ENCODE measurements at places on chromosomes 6 and 20. TPM values are rescaled to one million over a fixed set of nuclear protein-coding genes. Genes with fewer than 3 reads are reported as not detected.

GRCh38 chr20:54345301-54345724 lies 130.1 kb upstream of the DOK5 start:
- no peak for DNase-seq

GRCh38 chr6:79427721-79428120 lies 109.5 kb downstream of the LCA5 start:
- no peak for DNase-seq

DNA sequence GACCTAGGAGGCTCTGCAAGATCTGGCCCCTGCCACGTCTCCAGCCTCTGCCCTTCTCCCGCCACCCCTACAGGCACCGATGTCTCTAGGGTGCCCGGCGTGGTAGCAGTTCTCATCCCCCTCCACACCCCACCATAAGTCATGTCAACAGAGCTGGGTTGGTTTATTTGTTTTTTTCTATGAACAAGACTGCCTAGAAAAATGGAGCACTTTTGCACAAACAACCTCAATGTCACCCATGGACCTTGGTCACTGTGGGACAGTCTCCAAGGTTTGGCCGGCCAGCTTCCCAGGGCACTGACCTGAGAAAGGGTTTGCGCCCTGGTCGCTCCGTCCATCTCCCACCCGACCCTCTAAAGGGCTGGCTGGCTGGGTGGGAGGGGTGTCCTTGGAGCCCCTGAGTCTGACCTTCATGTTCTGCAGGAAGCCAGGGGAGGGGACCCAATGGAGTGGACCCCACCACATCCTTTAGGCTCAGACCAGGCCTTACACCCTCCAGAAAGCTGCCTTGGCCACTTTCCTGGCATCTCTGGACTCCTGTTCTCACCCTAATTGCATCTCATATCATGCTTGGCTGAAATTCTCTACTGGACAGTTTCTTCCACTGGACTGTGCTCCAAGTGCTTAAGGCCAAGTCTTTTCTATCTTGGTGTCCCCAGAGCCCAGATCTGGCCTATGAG lies 104.8 kb upstream of the PTPN1 start:
- DNase-seq: no peak

GRCh38 chr20:48831718-48832404 lies 4.1 kb upstream of the PREX1 start:
- peak; percentile 50 for DNase-seq

DNA sequence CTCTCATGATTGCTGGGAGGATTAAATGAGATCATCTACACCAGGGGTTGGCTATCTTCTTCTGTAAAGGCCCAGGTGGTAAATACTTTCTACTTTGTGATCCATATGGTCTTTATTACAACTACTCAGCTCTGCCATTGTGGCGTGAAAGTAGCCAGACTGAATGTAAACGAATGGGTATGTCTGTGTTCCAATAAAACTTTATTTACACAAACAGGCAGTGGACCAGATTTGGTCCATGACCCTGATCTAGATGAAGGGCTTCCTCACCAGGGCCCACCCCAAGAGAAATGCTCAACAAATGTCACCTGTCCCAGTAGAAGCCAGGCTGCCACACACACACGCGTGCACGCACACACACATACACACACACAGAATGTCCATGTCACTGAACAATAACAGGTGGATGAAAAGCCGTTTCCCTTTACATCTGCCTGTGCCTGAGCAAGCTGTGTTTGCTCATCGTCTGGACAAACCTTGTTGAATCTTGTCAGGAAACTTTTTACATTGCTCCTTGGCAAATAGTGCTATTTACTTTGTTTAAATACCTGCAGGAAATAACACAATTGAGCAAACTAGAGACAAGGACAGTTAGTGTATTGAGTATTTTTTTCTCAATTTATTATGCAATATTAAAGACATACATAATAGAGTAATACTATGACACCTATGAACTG lies 114.3 kb downstream of the EYA2 start:
- DNase-seq: no peak

DNA sequence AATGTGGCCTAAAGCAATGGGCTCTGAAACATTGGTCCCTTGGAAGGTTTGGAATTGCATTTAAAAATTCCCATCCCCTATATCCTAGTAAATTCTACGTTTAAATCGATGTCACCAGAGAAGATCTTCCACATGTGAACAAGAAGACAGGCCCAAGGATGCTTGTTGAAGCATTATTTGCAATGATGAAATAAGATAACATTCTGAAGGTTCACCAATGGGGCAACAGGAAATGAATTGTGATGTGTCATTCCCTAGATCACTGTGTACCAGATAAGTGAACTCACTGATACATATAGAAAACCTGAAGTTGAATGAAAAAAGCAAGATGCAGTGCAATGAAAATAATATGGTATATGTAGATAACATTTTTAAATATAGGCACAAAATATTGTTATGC lies 464.3 kb upstream of the BTBD3 start:
- no peak for DNase-seq

GRCh38 chr20:57749131-57749690 lies 39.4 kb upstream of the PMEPA1 start:
- no peak for DNase-seq

- no peak for DNase-seq
Measured at GRCh38 chr6:127951172-127951917, 50.5 kb upstream of the THEMIS start.

GRCh38 chr6:112622036-112622435 lies 274.9 kb downstream of the RFPL4B start:
- DNase-seq: no peak

DNA sequence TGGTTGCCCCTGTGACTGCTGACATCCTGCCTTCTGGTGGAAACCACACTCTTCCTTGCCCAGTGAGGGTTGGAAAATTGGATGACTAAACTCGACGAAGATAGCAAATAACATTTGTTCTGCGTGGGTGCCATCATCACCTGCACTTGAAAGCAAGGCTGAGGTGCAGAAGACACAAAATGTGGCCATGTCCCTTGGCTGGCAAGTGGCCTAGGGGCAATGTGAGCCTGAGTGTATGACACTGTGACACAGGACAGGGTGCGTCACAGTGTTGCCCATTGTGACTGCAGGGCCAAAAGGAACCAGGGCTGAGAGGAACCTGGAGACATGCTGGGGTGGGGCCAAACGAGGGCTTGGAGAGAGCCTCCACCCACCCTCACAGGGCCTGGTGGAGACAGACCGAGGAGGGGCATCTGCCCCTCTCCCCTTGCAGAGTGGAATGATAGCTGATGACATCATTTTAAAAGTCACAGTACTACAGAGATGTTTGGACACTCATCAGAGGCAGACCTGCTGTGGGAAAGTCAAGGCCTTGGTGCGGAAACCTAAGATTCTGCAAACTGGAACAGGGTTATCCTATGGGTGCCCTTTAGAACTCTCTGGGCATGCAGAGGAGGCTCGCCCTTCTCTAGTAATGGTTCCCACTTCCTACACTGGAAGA lies 12.8 kb upstream of the HLA-F start:
- DNase-seq: no peak

GRCh38 chr20:62002882-62003480 lies 62.7 kb downstream of the TAF4 start:
- no peak for DNase-seq

DNA sequence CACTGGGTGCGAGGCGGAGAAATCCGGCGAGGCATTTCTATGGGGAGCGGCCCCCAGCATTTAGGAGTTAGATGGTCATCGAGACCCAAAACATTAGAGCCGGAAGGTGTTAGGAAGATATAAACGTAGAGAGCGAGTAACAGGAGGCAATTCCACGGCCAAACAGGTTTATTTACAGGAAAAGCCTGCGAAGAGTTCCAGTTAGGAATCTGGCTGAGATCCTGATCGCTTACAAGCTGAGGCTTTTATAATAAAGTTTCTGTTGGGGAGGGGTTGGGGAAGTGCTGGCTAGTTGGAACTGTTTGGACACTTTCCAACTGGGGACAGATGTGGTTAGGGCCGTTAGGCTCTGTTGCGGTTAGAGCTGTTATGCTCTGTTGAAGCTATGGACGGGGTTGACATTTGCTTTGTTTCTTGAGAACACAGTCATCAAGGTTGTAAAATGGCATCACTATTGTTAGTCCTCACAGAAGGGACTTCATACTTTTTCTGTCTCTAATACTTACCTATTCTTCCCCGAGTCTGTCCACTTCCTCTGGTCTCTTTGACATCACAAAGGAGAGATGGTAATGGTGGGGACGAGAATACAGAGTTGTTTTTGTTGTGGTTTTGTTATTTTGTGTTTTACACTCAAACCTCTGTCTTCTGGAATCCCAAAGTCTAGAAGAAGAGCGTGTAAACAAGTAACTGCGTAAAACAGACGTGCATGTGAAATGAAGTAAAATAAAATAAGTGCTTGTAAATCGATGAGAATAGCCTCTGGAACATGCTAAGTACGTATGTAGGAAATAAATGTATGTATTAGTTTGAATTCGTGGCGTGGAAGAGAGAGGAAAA lies 554 bp upstream of the ZSCAN31 start:
- DNase-seq: no peak

DNA sequence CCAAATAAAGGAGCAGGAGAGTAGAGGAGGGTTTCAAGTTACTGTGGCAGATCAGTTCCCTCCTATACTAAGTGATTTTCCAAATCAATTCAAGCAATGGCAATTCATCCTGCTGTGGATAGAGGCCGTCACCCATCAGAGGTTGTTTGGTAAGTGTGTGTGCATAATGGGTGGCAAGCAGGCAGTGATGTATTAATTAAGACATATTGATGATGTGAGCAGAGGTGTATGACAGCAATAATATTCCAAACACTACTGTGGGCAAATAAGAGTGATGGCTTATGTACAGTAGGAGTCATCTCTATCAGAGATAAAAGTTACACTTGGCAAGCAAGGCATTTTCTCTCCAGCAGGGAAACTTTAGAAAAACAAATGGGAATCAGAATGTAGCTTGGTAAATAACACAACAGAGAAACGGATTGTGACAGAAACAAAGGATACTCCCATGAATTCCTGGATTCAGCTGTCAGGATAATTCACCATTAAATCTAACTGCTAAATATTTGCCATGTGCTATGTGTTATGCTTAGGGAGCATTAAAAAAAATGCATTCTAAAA lies 196.3 kb downstream of the KHDC1L start:
- no peak for DNase-seq

- peak; percentile 21 for DNase-seq
Measured at GRCh38 chr6:133923938-133924593, 29.0 kb upstream of the TBPL1 start.

DNA sequence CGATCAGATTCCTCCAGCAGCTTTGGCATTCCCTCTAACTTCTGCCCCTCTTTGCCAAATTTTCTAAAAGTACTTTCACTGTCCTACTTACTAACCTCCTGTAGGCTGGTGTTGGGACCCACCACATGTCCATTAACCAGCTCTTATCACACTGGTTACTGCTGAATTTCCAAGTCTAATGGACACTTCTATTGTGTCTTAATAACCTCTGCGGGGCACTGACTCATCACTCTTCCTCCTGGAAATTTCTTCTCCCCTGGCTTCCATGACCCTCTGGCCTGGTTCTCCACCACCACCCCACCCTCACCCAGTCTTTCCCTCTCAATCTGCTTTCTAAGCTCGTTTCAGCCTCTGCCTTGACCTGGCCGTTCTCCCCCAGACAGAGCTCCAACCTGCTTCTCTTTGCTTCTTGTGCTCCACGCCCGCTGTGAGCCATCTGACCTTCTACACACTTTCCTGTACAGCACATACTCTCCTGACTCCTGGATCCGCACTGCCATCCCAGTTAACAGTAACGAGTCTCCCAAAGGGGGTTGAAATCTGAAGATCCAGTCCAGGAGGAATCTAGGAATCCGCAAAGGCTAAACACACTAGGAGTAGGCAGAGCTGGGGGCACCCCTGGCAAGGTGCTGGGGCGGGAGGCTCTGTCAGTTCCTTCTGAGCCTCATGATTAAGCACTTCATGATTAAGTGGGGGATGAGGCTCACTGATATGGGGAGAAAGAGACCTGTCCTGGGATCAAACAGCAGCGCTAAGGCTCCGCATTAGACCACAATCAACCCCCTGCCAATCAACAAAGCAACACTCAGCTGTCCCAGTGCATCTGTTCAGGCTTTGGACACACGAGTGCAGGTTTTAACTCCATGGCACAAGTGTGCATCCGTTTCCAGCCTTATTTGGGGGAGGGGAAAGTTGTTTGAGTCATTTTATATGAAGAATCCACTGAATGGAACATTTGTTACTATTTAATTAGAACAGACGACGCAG lies 146.3 kb downstream of the LY86 start:
- DNase-seq: no peak

- no peak for DNase-seq
Measured at GRCh38 chr6:120274547-120274946, 925.0 kb upstream of the MAN1A1 start.

DNA sequence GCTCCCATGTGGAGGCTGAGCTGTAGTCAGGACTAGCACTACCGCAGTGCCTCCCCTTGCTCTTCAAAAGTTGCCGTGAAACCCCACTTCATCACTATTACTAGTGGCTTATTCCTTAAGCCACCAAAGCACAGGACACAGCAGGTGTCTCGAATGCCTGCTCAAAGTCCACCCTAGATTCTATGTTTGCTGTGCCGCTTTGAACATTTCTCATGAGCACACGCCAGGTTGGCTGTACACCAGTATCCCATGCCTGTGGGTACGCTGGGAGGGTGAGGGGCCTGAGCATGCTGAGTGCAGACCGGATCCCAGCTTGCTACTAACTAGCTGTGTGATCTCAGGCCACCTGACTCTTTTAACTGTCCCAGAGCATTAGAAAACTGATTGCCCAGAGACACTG lies 335.8 kb upstream of the QKI start:
- no peak for DNase-seq

GRCh38 chr6:125008261-125008703 lies 46.0 kb downstream of the RNF217 start:
- no peak for DNase-seq

GRCh38 chr20:45037050-45037449 lies 63.9 kb downstream of the KCNS1 start:
- DNase-seq: no peak

SMIM13 gene
- 8.4 TPM for total RNA-seq

NKX2-2 gene
- total RNA-seq: not detected

RAB44 gene
- total RNA-seq: 0.27 TPM

ANGPT4 gene
- 1.6 TPM for total RNA-seq

TMEM200A gene
- 3.7 TPM for total RNA-seq

ITPR3 gene
- total RNA-seq: 15.2 TPM

EPHA7 gene
- 0.14 TPM for total RNA-seq

EPB41L1 gene
- 81.1 TPM for total RNA-seq

TSPO2 gene
- not detected for total RNA-seq

COX4I2 gene
- not detected for total RNA-seq

All from thoracic aorta (tissue), 2 donors.